ENCODE measurements at places on chromosomes 7 and 10. TPM values are rescaled to one million over a fixed set of nuclear protein-coding genes. Genes with fewer than 3 reads are reported as not detected.

GIMAP2 gene
- 22.7 TPM for total RNA-seq

TRIM73 gene
- total RNA-seq: 4.7 TPM

FRMD4A gene
- total RNA-seq: 0.76 TPM

NAMPT gene
- 1,121 TPM for total RNA-seq

PARG gene
- total RNA-seq: 29.7 TPM

ST7 gene
- 10.5 TPM for total RNA-seq

RPP30 gene
- total RNA-seq: 97.4 TPM

CDC14C gene
- not detected for total RNA-seq

TMEM270 gene
- total RNA-seq: not detected

ZNF365 gene
- 1.7 TPM for total RNA-seq

RASSF4 gene
- total RNA-seq: 0.61 TPM

DNA sequence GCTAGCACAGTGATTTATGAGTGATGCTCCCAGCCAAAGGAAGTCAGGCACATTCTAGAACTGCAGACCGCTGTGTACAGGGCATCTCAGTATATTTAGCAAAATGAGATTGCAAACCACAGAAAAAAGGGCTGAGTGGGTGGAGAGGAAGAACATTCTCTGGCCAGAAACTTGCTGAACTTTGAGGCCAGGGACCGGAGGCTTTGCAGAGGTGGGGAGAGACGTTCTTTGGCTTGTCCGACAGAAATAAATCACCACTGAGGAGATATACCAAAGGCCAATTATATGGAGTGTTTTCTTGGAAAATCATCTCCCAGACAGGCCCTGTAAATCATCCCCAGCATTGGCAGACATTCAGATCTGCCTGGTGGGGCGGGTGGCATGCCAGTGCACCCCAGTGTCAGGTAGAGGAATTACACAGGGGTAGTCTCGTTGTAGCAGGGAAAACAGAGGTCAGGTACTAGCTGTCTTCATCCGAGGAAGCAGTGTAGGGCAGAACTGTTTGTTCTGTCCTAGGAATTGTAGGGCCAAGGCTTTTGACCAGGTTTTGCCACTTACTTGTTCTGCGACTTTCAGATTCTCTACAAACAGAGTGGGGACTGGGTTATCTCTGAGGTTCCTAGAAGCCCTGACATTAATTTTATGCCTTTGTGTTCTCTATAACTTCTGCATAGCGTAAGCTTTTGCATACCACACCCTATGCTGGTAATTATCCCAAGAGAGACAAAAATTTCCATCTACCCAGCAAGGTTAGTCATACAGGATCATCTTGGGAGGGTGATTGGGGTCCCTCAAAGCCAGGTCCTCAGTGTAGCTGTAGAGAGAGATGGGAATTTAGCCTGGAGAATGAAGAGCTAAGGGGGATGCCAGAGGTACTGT is 655.6 kb downstream of the LRMDA start:
- DNase-seq: no peak

DNA sequence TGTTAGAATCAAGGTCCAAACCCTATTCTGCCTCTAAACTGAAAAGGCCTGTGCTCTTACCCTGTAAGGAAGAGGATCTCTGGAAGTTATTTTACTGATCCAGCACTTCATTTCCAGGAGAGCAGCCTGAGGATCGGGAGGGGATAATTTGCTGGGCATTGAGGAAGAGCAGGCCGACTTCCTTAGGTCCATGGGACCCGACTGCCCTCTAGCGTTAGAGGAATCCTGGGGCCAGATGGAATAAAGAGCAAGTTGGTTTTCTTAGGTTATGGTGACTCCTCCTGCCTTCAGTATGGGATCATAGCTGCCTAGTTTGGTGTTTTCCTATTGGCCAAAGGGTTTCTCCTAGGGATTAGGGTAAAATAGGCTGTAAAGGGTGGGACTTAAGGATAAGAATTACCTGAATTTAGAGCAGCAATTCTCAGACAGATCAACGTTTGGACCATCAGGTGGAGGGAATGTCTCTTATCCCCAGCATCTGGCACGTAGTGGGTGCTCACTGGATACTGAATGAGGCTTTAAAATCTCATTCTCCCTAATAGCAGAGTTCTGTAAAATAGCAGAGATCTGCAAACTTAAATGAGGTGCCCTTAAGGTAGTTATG is 40.0 kb upstream of the SORBS1 start:
- peak; percentile 16 for DNase-seq

GRCh38 chr7:1664711-1665548 is 5.1 kb upstream of the ELFN1 start:
- DNase-seq: peak; percentile 46

- DNase-seq: no peak
Observed at GRCh38 chr10:13365831-13366230, 17.7 kb upstream of the SEPHS1 start.

GRCh38 chr10:129690248-129691070 is 223.4 kb downstream of the MGMT start:
- no peak for DNase-seq

DNA sequence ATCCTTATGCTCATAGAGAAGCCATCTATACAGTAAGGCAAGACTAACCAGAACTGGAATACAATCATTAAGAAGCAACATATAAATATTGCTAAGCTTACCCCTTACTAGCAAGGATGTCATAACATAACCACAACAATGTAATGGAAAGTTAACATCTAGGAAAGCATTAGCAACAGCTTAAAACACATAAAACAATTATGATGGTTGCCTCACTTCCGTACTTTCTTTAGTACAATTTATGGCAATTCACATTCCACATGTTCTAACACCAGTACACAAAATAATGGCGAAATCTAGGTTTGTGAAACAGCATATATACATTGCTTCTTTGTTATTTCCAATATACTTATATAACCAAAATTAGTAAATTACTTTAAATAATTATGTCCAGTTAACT is 195.0 kb downstream of the AHR start:
- no peak for DNase-seq

GRCh38 chr10:77618117-77618516 is 19.5 kb downstream of the KCNMA1 start:
- no peak for DNase-seq

DNA sequence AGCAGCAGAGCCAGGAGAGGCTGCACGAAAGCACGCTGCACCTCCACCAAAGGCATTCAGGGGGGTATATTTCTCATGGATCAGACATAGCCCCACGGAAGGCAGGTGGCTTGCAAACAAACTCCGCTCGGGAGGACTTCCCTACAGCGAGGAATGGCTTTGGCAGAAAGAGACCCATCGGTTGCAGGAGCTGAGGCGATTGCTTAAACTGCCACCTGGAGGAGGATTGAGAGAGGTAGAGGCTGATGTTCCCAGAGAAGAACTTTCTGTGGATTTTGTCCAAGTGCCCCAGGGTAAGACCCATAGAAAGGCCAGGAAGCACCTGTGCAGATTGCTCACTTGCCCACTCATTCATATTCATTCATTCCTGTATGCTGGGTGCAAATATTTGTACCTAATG is 89.1 kb downstream of the NEUROD6 start:
- DNase-seq: no peak

- DNase-seq: no peak
Observed at GRCh38 chr7:135855846-135856245, 107.2 kb upstream of the FAM180A start.

DNA sequence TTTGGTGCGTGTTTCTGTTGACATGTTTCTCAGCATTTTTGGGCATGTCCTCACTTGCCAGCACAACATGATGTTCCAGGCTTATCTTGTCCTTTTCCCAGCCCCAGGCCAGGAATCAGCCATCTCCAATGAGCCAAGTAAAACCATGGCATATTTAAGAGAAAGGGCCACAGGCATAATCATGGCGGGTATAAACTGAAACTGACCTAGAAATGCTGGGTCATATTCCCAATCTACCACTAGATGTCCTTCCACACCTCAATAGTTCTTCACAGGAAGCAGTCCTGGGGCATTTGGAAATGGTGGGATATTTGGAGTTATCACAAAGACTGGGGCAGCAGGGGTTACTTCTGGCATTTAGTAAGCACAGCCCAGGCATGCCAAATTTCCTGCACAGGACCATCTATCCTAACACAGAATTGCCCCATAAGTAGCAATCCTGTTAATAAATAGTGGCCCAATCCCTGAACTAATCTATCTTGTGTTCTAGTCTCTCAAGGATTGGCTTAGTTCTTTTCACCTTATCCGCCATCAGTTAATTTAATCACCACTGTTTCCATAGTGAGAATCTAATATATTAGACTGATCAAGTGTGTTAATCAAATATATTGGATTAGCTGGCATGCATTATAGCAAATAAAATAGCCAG is 101.6 kb downstream of the NPSR1 start:
- DNase-seq: no peak

DNA sequence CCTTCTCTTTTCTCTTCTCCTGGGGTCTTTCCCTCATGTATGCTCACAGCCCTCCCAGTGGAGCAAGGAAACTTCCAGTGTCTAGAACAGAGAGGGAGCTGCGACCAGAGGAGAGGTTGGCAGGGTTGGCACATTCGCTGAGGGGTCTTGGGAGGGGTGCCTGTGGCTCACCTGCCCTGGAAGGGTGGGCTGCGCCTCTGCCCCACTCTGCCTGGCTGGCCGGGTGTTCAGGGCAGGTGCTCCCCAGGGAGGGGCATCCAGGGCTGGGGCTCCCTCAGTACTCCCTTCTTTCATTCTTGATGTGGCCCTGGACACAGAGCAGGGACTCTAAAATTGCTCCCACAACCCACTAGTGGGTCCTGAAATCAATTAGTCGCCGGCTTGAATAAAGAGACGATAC is 16.9 kb downstream of the SHH start:
- no peak for DNase-seq

- no peak for DNase-seq
Observed at GRCh38 chr10:34240039-34240438, 575.1 kb downstream of the PARD3 start.

GRCh38 chr7:88299126-88299525 is 7.6 kb downstream of the STEAP4 start:
- no peak for DNase-seq

- DNase-seq: no peak
Observed at GRCh38 chr10:122587098-122587760, 26.7 kb downstream of the DMBT1 start.

DNA sequence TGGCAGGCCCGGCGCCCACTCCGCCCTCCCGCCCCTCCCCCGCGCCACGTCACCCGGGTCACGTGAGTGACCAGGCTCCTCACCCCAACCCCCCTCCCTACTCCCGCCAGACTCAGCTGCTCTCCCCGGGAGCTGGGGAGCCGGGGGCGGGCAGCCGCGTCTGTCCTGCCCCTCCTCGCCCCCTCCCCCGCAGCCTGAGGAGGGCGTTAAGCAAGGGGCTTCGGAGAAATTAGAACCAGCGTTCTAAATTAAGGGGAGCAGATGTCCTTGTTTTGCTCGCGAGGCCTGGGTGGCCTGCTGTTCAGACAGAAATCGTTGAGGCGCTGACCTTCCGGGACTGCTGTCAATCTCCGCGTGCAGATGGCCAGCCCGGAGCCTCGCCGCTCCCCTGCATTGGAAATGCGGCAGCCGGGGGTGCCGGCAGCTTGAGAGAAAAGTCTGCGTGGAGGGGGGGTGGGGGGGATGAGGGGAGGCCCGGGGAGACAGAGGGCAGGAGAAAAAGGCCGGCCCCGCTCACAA is 102.2 kb upstream of the ZNF438 start:
- DNase-seq: peak; percentile 69

DNA sequence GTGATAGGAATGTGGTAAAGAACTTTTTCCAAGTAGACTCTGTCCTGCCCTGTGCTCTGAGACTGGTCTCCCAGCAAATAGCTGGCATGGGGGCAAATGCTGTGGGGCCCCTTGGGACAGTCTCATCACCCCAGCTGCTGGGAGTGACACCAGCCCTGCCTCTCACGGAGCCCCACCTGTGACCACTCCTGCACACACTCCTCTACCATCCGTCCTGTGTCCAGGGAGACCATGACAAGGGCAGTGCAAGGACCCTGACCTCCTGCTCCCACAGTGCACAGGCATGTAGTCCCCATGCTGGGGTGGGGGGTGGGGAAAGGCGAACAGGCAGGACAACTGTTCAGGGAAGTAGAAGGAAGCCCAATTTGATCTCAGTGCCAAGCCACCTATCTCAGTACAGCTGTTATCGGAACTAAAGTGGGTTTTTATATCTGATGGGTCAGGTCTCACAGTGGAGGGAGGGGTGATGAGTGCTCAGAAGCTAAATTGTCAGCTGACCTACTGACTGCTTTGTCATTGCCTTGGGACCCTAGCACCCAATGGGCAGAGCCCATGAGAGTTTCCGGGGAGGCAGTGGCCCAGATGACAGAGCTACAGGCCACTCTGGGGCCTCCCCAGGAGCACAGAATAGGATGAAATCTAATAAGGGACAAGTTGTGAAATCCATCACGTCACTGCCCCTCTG is 24.5 kb downstream of the VSTM4 start:
- DNase-seq: no peak

- no peak for DNase-seq
Observed at GRCh38 chr7:114083166-114084001, 164.6 kb upstream of the PPP1R3A start.

DNA sequence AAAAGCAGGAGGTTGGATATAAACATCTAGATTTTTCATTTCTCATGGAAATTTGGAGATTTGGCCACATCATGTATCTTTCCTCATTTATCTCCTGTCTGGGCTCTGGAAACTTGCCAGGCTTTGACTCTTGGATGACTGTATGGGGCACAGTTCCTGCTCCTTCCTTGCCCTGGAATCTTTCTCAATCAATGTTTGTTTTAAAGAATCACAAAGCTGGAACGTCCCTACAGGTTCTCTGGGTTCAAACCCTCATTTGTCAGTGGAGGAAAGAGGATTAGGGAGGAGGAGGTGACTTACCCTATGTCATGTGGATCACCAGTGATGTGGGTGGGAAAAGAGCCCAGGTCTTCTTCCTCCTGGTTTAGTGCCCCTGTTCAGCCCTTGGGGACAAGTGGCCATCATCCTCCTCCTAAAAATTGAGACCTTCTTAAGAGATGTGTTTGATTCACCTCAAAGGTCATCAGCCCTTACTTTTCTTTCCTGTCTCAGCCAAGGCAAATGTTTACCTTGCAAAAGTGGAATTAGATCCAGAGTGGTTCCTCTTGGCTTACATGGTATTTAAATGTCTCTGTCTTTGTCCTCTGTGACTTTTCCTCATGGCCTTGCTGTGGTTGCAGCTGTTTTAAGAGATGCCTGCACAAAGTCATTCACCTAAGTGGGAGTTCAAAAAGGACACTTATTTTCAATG is 38.8 kb upstream of the PDZD8 start:
- DNase-seq: no peak

DNA sequence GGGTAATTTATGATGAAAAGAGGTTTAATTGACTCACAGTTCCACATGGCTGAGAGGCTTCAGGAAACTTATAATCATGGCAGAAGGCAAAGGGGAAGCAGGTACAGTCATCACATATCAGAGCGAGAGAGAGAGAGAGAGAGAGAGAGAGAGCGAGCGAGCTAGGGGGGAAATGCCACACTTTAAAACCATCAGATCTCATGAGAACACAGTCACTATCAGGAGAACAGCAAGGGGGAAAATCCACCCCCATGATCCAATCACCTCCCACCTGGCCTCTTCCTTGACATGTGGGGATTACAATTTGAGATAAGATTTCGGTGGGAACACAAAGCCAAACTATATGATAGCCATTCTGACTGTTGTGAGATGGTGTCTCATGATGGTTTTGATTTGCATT is 576.3 kb downstream of the GFRA1 start:
- no peak for DNase-seq

DNA sequence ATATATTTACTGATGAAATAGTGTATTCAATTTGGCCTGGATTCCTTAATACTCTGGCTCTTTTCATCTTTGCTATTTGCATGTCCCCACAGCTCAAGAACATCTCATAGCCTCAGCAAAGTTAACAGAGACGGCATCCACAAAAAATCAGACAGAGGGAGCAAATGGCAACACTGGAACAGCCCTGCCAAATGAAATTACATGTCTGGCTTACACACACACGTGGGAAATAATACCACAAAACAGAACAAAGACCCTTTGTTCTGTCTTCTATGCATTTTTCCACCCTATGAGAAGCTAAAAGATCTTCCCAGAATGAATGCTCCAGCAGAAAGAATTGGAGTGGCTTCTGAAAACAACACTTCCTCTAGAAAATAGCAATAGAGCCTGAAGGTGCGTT is 139.5 kb downstream of the ALOX5 start:
- no peak for DNase-seq

Data from activated T-cell treated with anti-CD3 and anti-CD28 coated beads, Interleukin-2, amount 50 U/mL, for 4 hours (primary cell).